ENCODE measurements at places on chromosomes 2 and 18.
A peak's percentile ranks its signal among the peaks of the same experiment; 100 is the strongest.

GRCh38 chr2:225165052-225165451 lies 122.8 kb upstream of the DOCK10 start:
- no peak for DNase-seq

DNA sequence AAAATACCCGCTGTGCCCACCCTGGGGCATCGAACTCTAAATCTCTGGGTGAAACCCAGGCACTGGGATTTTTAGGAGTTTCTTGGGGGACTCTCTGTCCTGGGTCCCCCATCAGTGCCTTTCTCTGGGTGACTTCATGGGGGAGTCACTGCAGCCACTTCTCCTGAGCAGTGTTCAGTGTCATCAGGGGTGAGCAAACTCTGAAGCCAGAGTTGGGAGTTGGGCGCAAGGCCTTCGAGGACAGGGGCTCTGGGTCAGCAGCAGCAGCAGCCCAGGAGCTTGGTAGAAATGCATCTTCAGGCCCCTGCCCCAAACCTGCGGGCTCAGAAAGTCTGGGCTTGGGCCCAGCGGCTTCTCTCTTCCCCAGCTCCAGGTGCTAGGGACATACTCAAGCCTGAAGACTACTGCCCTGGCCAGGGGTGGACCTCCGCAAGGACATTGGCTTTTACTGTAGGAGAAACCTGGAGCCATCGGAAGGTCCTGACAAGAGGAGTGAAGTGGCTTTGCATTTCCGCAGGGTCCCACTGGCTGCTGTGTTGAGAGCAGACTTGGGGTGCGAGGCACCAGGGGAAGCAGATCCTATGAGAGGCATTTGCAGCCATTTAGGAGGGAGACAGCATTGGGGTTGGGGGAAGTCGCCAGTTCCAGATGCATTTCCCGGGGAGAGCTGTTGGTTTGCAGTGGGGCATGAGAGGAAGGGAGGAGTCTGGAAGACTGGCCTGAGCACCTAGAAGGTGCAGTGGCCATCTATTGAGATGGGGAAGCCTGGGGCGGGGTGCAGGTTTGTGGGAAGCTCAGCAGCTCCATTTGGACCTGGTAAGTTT lies 51.5 kb upstream of the FAHD2A start:
- no peak for DNase-seq

- DNase-seq: no peak
These were observed 83.3 kb downstream of the GALNT14 start for GRCh38 chr2:31054842-31055388.

GRCh38 chr2:25424426-25425028 lies 82.8 kb upstream of the DNMT3A start:
- no peak for DNase-seq

- DNase-seq: no peak
These were observed 2.7 kb upstream of the NPC1 start for GRCh38 chr18:23588836-23589560.

GRCh38 chr18:63951302-63951705 lies 2.2 kb downstream of the HMSD start:
- DNase-seq: no peak

GRCh38 chr2:69816923-69817542 lies 12.4 kb upstream of the GMCL1 start:
- peak; percentile 91 for DNase-seq

DNA sequence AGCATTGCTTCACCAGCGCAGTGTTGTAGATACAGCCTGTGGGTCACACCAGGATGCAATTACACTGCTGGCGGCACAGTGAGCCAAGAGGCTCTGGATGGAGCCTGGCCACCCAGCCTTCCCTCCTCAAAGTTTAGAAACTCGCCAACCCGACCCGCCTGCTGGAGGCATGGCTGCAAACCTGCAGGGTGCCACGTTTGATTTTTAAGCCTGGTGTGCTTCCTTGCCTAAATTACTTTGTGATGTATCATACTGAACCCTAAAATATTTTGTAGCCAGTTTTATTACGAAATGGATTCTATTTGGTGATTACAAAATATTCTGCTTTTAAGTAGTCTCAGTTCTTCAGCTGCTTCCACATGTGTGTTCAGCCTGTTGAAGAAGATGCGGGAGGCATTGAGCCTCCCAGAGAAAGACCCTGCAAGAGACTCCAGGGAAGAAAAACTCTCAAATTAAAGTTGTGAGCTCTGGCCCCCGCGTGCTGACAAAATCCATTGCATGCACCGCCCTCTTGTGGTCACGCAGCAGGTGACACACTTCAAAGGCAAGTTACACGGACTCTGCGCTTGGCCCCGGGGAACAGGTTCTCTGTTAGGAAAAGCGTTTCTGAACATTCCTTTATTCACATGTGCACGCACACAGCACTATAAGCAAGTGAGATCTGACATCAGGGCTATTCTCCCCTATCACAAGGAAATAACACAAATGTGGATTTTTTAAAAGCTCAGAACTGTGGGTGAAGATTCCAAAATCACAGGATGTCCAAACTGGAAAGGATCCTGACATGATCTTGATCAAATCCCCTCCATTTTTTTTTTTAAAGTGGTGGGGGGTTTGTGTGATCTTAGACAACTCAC lies 63.0 kb upstream of the TWIST2 start:
- peak; percentile 78 for DNase-seq

DNA sequence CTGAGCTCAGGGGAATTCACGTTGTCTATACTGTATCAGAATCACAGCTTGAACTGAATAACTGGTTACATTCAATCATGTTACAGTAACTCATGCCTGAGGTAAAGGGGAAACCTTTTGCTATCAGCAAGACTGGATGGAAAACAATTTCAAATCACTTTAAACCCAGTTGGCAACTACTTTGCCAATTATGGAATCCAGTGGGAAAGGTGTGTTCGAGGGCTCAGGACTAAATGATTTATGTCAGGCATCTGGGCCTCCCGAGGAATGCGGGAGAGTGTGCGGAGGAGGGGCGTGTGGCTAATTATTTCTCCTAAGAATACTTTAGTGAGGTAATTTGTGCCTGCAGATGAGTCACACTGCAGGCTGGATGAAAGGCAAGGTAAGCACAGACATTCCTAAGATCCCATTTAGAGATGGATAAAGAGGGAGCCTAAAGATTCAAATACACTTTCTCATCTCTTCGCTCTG lies 100.1 kb downstream of the HRH4 start:
- no peak for DNase-seq

- no peak for DNase-seq
These were observed 137.9 kb upstream of the VRK2 start for GRCh38 chr2:57908736-57909161.

DNA sequence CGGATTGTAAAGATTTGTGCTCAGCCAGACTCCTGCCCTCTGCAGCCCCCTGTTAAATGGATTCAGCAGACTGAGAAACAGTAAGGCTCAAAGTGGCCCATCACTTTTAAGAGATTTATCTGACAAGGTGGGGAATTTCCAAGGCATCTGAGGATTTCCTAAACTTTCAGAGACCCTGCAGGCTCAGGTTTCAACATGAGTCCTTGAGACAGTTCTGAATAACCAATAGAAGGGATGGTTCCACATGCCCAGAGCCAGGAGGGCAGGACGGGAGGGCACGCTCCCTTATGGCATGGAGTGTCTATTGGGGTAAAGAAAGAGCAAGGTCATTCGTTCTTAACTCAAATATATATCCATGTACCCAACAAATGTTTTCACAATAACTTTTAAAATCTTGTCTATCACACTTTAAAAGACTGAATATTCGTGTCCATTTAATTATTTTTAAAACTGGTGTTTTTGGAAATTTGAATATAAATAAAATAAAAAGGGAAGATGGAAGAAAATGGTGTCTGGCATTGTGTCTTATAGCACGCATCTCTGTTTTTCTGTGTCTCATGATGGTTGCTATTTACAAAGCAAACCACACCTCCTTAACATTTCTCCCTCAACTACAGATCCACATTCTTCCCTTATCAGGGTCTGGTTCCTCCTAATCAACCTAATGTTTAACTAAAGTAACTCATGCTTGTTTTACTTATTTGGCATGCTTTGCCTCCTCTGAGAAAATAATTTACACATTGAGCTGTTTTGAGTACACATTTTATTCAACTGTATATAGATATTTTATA lies 56.0 kb upstream of the DSG1 start:
- DNase-seq: no peak

DNA sequence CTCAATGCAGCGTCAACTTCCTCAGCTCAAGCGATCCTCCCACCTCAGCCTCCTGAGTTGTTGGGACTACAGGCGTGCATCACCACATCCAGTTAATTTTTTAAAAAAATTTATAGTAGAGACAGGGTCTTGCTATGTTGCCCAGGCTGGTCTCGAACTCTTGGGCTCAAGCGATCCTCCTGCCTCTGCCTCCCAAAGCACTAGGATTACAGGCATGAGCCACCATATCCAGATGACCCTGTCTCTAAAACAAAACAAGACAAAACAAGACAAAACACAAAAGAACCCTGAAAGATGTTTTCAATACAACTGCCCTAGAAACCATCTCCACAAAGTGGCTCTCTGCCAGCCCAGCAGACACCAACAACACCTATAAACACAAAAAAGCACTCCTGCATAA lies 31.4 kb downstream of the ANKRD29 start:
- DNase-seq: no peak

GRCh38 chr2:74843899-74844298 lies 10.0 kb downstream of the HK2 start:
- DNase-seq: peak; percentile 68

DNA sequence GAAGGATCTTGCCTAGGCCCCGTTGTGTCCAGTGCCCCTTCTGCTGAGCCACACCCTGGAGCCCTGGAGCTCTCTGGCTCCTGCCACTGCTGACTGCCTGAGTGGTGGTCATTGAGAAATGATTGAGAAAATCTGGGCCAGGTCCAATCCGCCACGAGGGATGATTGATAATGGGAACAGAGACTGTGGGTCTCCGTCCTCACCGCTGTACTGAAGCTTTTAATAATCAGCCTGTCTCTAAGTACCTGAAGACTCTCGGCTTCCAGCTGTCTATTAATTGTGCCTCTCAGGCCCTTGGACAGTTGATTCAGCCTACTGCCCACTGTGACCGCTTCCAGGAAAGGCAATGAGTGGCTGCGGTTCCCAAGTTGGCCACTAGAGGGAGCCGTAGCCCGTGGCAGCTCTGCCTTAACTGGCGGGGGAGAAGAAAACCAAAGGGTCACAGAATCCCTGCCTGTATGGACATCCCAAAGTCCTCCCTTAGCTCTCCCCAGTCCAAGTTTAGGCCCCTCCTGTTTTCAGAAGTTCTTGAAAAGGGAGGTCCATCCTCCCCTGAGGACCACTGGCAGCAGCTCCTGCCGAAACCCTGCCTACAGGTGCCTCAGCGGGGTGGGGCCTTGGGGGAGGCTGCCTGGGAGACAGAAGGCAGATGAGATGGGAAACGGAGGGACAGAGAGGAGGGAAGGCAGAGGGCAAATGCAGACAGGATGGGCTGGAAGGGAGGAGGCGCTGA lies 213.6 kb downstream of the TNS1 start:
- DNase-seq: peak; percentile 85

GRCh38 chr2:78416625-78417300 lies 608.7 kb upstream of the REG3G start:
- DNase-seq: no peak

DNA sequence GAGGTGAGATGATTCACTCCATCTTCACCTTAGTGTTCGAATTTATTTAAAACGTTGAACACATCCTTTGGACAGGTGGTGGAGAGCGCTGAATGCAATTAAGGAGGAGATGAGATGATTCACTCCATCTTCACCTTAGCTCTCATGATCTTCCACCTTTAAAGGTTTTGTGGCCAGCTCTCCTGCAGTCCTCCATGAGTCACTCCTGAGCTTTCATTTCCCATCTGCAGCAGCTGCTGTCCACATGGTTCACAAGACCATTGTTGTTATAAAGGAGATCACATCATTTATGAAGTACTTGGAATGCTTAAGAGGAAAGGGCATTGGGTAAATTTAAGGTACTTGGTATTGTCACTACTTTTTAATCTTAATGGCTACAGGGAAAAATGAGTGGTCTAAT lies 298.5 kb downstream of the PAX3 start:
- no peak for DNase-seq

DNA sequence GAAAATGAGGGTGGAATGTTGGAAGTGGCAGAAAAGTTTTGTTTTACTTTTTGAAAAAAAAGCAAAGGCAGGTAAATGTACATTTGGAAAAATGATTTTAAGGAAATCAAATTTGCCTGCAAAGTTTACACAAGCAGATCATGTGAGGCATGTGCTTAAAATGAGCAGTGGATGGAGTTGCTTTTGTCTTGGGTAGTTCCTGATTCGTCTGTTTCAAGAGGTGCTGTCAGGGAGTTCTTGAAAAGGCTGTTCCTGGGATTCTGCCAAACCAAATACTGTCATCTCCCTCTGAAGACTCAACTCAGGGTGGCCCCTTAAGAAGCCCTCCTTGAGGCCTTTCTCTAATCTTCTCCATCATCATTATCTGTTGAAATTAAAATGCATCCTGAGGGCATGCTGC lies 59.0 kb downstream of the TACR1 start:
- no peak for DNase-seq

DNA sequence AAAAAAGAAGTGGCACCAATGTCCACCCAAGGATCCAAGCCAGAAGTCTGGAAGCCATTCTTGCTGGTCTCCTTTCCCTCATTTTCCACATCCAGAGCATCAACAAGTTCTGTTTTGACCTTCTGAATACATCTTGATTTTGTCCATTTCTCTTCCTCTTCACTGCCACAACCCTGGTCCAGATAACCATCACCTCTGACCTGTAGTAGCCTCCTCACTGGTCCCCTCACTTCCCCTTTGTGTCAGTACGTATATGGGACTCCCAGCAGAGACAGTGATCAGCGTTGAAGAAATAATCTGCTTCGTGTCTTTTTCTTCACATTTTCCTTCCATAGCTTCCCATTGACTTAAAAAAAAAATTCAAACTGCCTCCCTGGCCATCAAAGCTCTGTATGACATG lies 109.3 kb upstream of the SP5 start:
- DNase-seq: no peak

DNA sequence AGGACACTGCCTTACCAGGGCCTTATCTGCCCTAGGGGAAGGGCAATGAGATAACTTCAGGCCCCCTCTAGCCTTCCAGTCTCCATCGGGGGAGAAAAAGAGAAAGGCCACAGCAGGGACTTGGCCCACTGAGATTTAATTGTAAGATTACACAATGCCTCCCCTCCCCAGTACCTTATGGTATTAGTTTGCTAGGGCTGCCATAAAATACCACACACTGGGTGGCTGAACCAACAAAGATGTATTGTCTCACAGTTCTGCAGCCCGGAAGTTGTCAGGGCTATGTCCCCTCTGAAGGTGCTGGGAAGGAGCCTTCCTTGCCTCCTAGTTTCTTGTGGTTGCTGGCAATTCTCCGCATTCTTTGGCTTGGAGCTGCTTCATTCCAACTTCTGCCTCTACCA lies 34.8 kb upstream of the SPATA3 start:
- no peak for DNase-seq

DNA sequence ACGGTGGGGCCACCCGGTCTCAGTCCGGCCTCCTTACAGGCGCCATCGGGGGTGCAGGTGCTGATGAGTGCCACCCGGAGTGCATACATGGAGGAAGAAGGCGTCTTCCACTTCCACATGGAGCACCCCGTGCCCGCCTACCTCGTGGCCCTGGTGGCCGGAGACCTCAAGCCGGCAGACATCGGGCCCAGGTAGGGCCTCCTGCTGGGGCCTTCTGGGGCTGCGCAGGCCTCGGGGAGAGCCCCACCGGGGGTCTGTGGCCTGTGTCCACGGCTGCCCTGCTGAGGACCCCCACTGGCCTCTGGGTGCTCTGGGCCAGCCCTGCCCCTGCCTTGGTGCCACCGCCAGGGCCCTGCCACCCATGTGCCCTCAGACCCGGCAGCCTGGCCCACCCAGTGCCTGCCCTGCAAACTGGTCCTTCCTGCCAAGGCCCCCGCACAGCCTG lies 4.8 kb downstream of the RNPEPL1 start:
- DNase-seq: no peak
